NCI-H524 (cell line): ENCODE measurements at places on chromosomes 13 and 19.

- DNase-seq: no peak
Observed at GRCh38 chr13:86193281-86193680, 394.1 kb upstream of the SLITRK6 start.

- DNase-seq: no peak
Observed at GRCh38 chr19:277581-278165, 13.5 kb downstream of the PLPP2 start.

DNA sequence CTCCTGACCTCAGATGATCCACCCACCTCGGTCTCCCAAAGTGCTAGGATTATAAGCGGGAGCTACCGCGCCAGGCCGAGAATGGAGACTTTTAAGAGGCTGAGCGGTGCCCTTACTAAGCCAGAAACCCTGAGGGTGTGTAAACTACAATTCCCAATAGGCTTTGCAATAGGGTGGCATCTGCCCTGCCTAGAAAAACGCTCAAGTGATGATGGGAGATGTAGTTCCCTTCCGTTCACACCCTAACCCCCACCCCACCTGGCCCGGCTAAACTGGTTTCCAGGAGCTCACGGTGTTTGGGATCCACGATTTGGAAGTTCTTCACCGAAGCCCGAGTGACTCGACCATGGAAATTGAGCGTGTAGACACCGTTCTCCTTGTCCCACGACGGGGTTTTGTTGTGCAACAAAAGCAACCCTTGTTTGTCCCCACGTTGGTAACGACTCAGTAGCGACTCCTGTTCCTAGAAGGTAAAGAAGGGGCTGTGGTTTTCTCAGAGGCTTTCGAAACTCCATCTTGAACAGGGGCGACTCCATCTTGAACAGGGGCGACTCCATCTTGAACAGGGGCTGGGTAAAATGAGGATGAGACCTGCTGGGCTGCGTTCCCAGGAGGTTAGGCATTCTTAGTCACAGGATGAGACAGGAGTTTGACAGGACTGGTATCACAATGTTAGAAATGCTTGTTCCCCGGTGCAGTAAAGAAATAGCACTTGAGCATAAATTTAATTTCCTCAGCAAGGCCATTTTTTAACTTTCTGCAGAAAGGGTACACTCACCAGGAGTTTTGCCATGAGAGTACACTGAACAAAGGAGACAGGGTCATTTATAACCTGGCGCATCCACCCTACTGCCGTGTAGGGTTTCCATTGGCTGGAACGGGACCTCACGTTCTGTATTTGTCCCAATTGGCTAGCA, 9.8 kb downstream of the PPP1R15A start:
- DNase-seq: no peak

GRCh38 chr19:10891405-10892086, 20.2 kb downstream of the CARM1 start:
- DNase-seq: no peak

DNA sequence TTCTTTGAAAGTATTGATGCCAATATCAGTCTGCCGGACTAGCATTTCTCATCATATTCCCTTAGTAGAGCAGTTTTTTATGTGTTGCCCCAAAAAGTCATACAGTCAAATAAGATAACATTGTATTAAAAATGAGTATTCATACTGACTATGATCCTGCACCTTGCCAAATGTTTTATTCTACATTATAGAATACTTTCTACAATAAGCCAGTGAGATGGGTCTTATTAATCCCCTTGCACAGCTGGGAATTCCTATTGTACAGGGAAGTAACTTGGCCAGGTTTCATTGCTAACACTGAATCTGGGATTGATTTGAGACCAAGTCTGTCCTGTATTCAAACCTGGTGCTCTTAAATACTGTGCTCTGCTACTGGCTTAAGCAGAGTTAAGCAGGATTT, 114.0 kb downstream of the KCTD12 start:
- no peak for DNase-seq

DNA sequence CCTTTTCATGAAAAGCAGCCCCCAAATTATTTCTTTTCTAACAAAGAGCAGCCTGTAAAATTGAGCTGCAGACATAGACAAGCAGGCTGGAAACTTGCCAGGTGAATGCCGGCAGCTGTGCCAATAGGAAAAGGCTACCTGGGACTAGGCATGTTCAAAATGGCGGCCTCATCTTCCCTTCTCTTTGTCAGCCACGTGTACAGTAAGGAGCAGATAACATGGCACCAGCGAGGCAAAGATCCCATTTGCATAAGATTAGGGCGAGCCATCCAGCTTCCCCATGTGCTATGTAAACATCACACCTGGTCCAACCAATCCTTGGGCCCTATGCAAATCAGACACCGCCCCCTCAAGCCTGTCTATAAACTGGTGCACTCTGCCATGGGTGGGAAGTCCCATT, 31.2 kb upstream of the CACNA1A start:
- DNase-seq: peak; percentile 12

GRCh38 chr13:93776936-93777335, 550.3 kb downstream of the GPC6 start:
- no peak for DNase-seq

DNA sequence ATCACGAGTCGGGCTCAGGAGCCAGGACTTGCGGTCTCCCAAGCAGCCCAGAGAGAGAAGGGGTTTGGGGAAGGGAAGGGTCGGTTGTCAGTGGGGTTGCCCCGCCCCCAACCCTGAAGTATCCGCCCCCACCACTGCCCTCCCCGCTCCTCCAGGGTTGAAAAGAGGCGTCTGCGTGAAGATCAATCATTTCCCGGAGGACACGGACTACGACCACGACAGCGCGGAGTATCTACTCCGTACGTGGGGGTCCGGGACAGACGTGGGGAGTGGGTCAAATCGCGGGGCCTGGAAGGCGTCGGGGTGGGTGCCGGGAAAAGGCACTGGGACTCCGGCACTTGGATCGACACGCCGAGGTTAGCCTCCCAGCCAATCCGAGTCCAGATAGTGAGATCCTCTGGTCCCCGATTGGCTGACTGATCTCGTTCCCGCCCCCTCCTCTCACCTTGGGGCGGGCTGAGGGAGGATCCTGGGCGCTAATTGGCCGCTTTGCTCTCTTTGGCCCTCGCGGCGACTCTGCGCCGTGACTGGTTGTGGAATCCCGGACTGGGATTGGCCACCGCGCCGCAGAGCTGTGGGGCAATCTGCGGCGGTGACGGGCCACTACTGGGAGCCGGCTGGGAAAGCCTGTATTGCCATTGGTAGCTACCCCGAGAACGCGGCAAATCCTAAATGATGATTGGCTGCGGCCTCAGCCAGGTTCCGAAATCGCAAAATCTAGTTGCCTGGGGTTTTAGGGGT, 13.3 kb upstream of the CACNG6 start:
- no peak for DNase-seq

GRCh38 chr19:38266981-38267597, 2.7 kb downstream of the SPINT2 start:
- DNase-seq: no peak

DNA sequence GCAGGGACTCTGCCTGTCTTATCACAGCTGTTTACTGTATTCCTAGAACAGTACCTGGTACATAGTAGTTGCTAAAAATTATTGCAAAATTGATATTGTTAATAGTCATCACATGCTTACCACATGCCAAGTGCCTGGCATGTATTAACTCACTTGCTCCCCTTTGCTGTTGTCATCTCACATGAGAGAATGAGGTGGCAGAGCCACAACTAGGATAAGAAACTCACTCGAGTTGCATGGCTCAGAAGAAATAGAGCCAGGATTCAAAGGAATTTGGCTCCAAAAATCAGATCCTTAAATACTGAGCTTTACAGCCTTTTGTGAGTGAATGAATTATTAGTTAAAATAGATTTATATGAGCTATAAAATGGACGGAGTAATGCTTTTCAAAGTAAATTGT, 42.6 kb downstream of the B3GLCT start:
- no peak for DNase-seq

GRCh38 chr19:45822716-45823115, 7.6 kb upstream of the RSPH6A start:
- no peak for DNase-seq

- DNase-seq: no peak
Observed at GRCh38 chr19:44876930-44877535, 14.0 kb upstream of the TOMM40 start.

DNA sequence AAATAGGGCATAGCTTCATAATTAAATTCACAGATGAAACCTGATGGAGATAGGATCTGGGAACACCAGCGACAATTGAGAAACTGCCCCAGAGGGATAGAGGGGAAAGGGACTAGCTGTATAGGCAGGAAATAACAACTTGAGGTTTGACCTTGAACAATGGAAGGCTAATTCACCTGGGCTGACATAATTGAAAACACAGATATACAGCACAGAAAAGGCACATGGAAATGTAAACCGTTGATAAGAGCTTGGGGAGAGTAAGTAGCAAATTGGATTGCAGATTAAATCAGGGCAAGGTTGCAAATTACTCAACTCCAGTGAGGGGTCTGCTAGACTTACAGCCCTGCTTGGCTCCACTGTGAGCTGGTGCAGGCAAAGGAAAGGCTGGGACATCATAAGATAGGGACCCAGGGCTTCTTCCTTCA, 246.7 kb downstream of the DLEU7 start:
- no peak for DNase-seq

DNA sequence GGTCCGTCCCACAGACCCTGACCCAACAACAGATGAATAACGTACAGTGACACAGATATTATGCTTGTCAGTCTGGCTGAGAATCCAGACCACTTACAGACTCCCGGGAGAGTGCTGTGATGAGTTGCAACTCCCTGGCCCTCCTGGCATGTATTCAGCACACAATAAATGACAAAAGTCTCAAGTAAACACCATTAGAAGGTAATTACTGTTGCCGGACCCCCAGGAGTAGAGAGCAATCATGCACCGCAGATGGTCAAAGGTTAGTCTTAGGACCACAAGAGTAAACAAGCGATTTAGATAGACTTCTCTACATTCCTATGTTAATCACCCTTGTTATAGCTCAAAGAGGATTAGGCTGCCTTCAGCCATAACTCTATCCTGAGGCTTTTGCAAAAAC, 726.4 kb upstream of the GPC6 start:
- no peak for DNase-seq

DNA sequence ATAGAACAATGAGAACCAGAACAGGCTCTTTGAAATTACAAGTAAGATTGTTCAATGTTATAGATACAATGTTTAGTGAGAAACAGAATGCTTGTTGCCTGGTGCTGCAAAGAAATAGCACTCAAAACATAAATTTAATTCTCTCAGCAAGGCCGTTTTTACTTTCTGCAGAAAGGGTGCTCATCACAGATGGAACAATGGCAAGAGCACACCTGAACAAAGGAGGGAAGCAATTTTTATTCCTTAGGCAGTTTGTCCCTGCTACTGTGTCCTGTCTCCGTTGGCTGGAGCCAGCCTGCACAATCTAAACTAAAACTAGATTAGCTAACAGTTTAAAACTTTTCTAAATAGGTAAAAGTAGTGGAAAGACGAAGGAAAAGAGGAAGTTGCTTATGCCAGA, 10.4 kb upstream of the ZNF8 start:
- DNase-seq: no peak

- no peak for DNase-seq
Observed at GRCh38 chr19:50419022-50419579, 363 bp downstream of the SPIB start.

DNA sequence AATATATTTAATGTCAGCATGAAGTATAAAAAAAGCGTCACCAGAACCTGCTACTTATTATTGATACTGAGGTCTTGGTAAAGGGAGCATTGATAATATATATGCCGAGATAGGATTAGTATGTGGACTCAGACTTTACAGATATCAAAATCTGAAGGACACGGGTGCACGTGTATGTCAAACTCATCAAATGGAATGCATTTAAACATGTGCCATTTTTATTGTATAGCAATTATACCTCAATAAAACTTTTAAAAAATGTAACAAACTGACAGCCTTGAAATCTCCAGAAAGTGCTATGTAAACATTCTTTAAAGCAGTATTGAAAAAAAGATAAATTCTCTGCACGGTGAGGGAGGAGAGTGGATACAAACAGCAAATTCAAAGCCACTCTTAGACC, 157.9 kb downstream of the RNF17 start:
- no peak for DNase-seq

DNA sequence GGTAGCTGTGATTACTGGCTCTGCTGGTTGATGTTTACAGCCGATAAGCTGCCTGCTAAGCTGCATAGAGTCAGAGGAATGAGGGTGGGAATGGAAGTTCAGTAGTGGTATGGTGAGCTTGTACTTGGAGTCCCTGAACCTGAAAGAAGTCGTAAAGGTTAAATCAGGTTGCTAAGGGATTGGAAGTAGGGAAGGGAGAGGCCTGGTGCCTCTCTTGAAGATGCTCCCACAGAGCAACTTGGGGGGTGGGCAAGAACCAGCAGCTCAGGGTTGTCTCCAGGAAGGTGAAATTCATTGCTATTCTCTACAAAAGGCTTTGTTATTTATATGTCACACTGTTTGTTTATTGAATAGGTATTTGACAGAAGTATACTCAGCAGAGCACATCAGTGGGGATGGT, 73.8 kb upstream of the OLFM4 start:
- DNase-seq: no peak

DNA sequence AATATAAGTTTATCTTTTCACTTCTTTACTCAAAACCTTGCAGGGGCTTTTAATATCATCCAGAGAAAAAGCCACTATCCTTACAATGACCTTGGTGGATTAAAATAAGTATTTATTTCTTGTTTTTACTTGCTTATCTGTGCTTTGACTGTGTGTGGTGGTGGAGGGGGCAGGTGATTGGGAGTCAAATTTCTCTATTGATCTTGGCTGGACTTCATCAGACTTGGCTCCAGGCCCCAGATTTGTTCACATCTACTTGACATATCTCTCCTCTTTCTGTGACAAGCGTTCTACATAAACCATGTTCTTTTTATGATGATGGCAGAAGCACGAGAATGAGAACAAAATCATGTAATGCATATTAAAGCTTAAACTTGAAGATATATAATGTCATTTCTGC, 670.8 kb downstream of the PCDH17 start:
- no peak for DNase-seq
